ENCODE measurements at places on chromosomes 16 and 17.

DNA sequence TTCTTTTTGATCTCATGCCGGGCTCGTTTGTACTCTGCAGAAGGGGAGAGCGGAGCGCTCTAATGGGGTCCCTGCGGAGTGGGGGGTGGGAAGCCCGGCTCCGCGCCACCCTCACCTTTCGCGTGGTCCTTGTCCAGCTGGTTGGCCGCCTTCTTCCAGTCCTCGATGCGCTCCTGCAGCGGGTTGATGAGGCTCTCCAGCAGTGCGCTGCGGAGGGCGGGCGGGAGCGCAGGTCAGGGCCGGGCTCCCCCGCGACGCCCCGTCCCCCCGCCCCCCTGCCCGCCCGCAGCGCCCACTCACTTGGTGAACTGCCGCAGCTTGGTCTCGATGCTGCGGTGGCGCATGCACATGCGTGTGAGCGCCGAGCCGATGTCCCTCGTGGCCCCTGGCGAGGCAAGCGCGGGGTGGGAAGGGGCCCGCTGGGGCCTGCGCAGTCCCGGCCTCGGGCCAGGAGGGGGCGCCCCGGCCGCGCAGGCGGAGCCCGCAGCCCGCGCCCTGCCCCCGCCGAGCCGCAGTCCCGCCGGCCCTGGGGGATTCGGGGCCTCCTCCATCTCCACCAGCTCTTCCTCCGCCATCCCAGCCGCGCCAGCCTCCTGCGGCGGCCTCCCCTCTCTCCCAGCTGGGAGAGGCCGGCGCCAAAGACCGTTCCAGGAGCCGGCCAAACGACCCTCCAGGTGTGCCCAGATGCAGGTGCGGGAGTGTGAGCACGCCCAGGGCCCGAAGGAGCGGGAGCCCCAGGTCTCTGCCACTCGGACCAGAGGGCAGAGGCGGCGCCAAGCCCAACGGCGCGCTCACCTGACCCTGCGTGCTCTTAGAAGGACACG lies 6.0 kb downstream of the MTSS2 start:
- DNase-seq, result no peak

DNA sequence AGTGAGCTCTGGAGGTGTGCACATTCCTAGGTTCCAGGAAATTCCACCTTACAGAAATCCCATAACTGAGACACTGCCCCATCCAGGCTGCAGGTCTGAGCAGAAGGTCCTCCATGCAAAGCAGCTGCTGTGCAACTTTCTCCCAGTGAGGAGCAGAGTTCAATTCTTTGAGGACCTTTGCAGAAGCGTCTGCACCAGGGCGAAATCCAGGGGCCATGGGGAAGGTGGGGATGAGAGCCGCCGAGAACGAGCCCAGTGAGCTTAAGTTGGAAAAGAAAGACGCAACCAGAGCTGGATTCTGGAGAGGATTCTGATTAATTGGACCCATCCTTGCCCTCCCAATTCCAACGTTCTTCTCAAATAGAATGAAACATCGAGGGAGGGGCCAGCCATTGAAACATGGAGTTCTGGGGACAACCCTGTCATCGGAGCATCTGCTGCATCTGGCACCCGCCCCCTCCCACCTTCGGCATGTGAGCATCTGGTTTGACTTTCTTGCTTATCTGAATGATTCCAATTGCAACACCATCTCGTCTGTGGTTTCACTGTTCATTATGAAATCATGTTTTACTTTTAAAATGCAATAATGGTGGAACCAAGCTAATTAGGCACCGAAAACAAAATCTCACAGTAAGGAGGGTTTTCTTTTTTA lies 190.6 kb upstream of the FOXF1 start:
- no peak for DNase-seq

GRCh38 chr16:51359141-51359955 lies 208.3 kb upstream of the SALL1 start:
- DNase-seq, result peak; percentile 64

DNA sequence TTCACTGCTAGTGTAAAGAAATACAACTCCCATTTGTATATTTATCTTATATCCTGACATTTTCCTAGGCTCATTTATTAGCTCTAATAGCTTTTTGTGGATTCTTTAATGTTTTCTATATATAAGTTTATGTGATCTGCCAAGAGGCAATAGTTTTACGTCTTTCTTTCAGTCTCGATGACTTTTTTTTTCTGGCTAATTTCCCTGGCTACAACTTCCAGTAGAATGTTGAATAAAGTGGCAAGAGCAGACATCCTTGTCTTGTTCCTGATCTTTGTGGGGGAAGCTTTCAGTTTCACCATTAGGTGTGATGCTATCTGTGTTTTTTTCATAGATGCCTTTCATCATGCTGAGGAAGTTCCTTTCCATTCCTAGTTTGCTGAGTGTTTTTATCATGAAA lies 43.9 kb upstream of the ABCA3 start:
- no peak for DNase-seq
